ENCODE measurements at places on chromosomes 6 and 20. TPM values are rescaled to one million over a fixed set of nuclear protein-coding genes. Genes with fewer than 3 reads are reported as not detected.

The HMGN3 gene
- total RNA-seq: 89.6 TPM

The ULBP3 gene
- 1.9 TPM for total RNA-seq

The SCRT2 gene
- 0.03 TPM for total RNA-seq

The E2F3 gene
- total RNA-seq: 12.5 TPM

The ID4 gene
- total RNA-seq: 3.5 TPM

The UBE2J1 gene
- total RNA-seq: 12.2 TPM

The SRSF3 gene
- 111 TPM for total RNA-seq

The SIRPG gene
- not detected for total RNA-seq

The ANGPT4 gene
- 0.11 TPM for total RNA-seq

The FAM83B gene
- 1.5 TPM for total RNA-seq

The ARMC2 gene
- 1.3 TPM for total RNA-seq

The PRDM13 gene
- total RNA-seq: 0.14 TPM

The SPATS1 gene
- total RNA-seq: not detected

The KCNK15 gene
- total RNA-seq: not detected

The KIAA1755 gene
- total RNA-seq: 0.24 TPM

The LINC00237 gene
- total RNA-seq: 3.7 TPM
